Stimulated activated CD4-positive, alpha-beta T cell treated with anti-CD3 and anti-CD28 coated beads, Interleukin-12 subunit alpha, Interleukin-12 subunit beta, amount 100 ng/mL, for 48 hours (primary cell): ENCODE measurements at places on chromosomes 7 and 10.

- DNase-seq = no peak
Measured at GRCh38 chr7:47625861-47626715, 44.2 kb upstream of the TNS3 start.

DNA sequence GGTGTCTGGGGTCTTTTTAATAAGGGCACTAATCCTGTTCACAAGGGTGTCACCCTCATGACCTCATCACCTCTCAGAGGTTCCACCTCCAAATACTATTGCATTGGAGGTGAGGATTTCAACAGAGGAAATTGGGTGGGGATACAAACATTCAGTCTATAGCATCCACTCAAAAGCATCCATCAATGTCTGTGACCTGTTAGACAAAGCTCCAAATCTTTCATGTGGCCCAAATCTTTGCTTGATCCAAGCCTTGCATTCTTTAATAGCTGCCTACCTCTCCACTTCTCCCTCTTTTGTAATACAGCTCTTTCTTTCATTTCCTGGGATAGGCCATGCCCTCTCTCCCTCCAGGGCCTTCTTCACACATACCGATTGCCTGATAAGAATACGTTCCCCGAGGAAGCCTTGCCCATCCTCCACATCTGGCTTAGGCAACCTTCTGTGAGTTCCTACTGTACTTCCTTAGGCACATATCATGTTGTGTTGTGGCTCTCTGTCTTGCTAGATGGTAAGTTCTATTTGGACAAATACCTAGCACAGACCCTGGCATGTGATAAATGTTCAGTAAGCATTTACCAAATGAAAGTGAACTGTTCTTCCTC is 66.1 kb downstream of the CREM start:
- no peak for DNase-seq

DNA sequence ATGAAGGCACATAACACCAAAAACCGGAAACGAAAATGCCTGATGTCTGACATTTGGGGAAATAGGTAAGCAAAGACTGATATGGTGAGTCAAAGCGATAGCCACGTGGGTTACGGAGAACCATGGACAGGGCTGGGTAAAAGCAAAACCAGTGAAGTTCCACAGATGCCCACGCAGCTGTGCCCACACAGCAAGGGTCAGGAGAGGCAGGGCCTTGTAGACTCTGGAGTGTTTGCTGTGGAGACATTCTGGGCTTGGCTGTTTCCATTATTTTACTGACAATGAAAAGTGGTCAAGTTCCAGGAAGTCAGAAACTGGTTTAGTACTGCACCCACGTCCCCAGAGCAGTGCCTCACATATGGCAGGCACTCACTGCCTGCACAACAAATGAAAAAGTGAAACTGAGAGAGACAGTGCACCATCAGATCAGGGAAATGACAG is 148.7 kb downstream of the ZMYND11 start:
- DNase-seq = peak; percentile 18

DNA sequence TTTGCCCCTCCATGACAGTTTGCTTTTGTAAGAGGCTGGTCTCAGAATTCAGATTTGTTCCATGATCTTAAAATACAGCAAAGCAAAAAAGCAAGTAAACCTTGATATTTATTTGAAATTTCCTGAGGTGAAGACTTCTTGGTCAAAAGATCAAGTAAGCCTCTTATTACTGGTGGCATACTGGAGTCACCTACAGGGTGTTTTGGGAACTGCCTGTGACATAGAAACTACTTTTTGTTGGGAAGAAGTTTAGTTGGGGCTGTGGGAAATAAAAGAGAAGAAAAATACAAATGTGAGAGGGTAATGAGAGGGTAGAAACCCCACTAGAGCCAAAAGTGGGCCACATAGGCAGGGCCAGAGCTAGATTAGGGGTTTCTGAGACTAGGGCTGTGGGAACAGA is 217.9 kb downstream of the OTUD1 start:
- DNase-seq = no peak

- DNase-seq = no peak
Measured at GRCh38 chr10:79256264-79256806, 90.9 kb upstream of the PPIF start.

DNA sequence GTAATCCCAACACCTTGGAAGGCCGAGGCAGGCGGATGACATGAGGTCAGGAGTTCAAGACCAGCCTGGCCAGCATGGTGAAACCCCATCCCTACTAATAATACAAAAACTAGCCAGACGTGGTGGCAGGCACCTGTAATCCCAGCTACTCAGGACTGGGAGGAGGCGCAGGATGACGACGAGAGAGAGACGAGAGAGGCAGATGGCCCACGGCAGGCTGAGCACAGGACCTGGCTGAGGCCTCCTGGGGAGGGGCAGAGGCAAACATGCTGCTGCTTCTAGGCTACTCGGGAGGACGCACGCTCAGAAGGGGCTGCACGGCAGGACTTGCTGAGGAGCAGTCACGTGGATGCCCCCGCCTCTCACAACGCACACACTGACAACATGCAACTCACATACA is 22.4 kb downstream of the DIP2C start:
- DNase-seq = no peak

DNA sequence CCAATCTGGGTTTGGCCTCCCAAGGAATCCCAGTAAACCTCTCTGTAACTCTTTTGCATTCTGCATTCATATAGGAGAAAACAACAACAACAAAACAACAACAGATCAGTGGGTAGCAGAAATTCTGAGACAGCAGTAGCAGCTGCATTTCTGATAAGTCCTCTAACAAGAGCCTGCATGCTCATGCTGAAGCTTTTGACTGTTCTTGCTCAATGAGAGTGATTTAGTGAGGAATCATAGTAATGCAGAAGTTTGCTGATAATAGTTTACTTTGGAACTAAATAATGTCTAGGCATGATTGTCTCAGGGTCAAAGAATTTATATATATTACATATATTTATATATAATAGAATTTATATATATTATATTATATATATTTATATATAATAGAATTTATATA is 35.2 kb downstream of the BMPER start:
- DNase-seq = no peak

DNA sequence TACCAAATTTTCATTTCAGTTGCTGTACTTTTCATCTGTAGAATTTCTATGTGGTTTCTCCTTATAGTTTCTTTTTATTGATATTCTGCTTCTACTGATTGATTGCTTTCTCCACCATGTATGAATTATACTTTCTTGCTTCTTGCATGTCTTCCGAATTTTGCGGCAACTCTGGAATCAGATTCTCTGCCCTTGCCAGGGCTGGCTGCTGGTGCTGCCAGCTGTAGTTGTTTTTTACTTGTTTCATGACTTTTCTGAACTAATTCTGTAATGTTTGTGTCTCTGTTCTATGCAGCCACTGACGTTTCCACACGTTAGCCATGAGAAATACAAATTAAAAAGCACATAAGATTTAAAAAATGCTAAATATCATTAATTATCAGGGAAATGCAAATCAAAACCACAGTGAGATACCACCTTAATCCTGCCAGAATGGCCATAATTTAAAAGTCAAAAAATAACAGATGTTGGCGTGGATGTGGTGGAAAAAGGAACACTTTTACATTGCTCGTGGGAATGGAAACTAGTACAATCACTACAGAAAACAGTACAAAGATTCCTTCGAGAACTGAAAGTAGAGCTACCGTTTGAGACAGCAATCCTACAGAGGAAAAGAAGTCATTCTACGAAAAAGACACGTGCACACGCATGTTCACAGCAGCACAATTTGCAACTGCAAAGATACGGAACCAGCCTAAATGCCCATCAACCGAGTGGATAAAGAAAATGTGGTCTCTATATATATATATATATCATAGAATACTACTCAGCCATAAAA is 51.5 kb downstream of the MAD1L1 start:
- DNase-seq = no peak

- DNase-seq = peak; percentile 43
Measured at GRCh38 chr10:14389981-14390590, 59.4 kb upstream of the FRMD4A start.

GRCh38 chr10:99777918-99778714 is 4.3 kb upstream of the ABCC2 start:
- DNase-seq = no peak

GRCh38 chr10:5447056-5447455 is 34.7 kb downstream of the NET1 start:
- no peak for DNase-seq

GRCh38 chr10:121567569-121567968 is 30.7 kb downstream of the FGFR2 start:
- no peak for DNase-seq

DNA sequence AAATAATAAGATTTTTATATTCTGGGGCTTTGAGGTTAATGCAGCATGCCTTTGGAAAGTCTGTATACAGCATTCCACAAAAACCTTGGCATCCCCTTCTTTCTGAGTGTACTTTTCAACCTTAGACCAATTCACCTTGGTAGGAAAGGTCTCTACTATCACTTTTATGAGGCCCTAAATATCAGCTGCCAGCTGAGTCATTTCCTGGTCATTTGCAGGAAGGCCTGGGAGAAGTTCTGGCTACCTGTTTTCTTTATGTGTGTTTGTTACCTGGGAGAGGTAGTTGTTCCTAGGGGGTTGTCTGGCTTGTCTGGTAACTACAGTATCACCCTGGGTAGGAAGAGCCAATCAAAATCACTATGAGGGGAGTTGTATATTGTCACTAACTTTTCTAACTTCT is 4.1 kb downstream of the SPAM1 start:
- DNase-seq = no peak

GRCh38 chr7:140674356-140674800 is 1.6 kb downstream of the ADCK2 start:
- DNase-seq = no peak

- no peak for DNase-seq
Measured at GRCh38 chr7:15848362-15848761, 161.9 kb upstream of the MEOX2 start.

DNA sequence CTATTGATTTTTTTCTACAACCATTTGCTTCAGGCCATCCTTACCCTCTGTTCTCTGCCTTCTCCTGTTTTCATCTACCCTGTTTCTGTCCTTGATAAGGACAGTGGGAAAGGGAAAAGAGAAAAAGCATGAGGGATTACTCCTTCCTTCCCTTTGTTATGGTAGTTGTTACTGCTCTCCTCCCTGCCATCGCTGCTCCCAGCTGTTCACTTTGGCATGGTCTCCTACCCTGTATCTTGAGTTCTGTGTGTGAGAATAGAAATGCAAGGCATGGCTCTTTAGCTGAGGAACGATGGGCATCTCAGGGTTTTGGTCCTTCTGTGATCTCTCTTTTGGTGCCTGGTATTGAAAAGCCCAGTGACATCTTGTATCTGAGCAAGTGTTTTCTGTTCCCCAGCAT is 6.4 kb downstream of the CCSER2 start:
- no peak for DNase-seq

DNA sequence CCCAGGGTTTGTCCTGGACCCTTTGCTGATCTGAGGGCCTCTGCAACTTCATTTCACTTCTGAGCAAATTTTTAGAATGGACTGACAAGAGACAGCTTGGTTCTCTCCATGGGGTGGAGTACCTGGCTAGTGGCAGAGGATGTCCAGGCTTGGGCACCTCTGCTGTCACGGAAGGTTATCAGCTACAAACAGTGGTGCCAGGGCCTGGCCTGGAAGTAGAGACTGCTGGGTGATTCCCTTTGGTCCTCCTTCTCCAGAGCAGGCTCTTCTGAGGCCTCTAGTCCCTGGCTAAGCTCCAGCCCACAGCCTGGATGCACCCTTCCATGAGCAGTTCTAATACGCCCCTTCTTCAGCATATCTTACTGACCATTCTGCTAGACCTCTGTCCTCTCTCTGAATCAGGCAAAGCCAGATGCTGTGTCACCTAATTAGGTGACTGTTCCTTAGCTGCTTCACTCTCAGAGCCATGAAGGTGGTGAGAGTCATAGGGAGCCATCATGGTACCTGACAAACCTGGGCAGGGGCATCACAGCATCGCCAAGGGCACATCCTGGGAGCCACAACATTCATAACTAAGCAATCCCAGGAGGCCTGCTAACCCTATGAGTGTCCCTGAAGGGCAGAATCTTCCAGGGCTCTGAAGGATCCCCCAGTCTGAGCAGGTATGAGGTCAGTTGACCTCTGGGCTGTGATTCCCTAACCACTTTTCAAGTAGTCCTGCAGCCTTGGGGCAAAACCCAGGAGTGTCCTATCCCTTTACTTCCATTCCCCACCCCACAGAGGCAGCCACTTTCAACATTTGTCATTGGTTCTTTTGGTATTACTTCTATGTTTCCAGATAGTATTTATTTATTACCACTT is 4.0 kb downstream of the ARHGAP22 start:
- DNase-seq = no peak

DNA sequence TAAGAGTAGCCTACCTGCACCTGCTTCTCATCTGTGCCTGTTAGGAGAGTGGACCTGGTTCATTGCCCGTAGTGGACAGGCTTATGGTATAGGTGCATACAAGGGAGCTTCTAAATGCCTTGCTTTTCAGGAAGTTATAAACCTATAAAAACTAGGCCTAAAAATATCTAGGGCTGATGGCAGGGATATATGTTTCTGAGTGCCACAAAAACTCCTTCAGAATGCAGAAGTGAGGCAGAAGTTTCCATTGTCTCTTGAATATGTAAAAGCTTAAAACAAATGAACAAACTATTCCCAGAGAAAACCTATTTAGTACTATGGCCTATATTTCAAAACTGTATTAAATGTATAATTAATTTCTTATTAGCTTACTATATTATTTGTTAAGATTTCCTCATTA is 91.8 kb downstream of the RNLS start:
- no peak for DNase-seq

DNA sequence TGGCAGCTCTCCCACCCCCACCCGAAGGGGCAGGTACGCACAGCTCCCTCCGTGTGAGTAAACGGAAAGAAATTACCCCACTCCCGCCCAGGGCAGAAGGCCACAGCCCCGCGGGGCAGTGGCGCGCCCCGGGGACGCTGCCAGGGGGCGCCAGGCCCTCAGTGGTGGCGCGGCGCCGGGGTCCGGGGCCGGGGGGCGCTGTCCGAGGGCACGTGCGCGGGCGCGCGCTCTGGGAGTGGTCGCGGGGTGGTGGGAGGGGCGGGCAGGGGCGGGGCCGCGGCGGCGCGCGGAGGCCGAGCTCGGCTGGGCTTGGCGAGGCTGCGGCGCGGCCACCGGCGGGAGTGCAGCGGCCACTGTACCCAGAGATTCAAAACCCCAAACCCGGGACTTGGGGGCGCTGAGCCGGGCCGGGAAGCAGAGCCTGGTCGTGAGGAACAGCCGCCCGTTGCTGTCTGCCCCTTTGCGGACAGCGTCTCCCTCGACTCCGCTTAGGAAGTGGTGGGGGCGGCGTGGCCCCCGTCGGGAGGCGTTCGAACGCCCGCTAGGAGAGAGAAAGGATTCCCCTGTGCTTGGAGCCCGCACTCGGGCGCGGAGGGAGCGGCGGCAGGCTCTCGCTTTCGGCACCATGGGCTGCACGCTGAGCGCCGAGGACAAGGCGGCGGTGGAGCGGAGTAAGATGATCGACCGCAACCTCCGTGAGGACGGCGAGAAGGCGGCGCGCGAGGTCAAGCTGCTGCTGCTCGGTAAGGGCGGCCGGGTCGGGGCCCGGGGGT is at the start of gene GNAI1:
Gene GNAI1, plus strand, starts transcription at position 296 of the 773 bp plus-strand sequence. Its CDS starts 330 bp downstream, at position 626.
- no peak for DNase-seq

GRCh38 chr10:79088176-79088575 is 19.4 kb downstream of the ZMIZ1 start:
- DNase-seq = no peak

GRCh38 chr10:3530783-3531645 is 254.0 kb downstream of the KLF6 start:
- DNase-seq = no peak
